Epithelial cell of proximal tubule (primary cell): ENCODE measurements at places on chromosomes 16 and 17. TPM values are rescaled to one million over a fixed set of nuclear protein-coding genes. Genes with fewer than 3 reads are reported as not detected.
A peak's percentile ranks its signal among the peaks of the same experiment; 100 is the strongest.

DNA sequence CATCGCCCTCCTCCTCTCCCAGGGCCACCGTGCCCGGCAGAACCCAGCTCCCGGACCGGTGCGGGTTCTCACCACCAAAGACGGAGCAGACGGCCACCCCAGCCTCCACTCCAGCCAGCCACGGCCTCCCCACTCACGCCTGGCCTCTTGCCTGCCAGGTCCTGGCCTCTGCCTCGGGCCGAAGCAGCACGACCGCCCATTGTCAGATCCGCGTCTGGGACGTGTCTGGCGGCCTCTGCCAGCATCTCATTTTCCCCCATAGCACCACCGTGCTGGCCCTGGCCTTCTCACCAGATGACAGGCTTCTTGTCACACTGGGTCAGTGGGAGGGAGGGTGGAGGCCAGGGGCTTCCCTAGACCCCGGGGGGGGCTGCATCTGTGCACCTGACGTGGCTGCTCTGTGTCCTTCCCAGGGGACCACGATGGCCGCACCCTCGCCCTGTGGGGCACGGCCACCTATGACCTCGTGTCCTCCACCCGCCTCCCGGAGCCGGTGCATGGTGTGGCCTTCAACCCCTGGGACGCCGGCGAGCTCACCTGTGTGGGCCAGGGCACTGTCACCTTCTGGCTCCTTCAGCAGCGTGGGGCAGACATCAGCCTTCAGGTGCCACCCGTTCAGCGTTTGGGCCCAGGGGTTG is 6.6 kb upstream of the RHOT2 start:
- no peak for DNase-seq

GRCh38 chr16:27761816-27762215 is 211.9 kb downstream of the KATNIP start:
- peak; percentile 12 for DNase-seq

DNA sequence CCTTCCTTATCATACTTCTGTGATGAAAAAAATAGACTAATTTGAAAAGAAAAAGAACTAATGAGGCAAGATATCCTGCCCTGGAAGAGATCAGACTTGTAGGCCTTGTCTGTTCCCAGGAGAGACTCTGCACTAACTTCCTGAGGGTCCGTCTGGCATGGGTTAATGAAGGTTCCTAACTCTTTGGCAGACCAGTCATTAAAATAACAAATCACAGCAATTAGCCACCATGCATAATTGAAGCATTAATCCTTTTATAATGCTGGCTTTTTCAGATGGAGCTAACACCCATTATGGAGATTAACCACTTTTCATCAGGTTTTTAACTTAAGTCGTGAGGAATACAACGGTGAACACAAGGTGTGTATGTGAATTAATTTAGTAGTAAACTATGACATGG is 10.4 kb upstream of the KRT10 start:
- DNase-seq = no peak

- no peak for DNase-seq
These were observed 27.9 kb upstream of the HSBP1 start for GRCh38 chr16:83779886-83780285.

- DNase-seq = no peak
These were observed 684 bp upstream of the NUDT16L1 start for GRCh38 chr16:4692460-4693295.

- no peak for DNase-seq
These were observed 452.4 kb upstream of the C16orf82 start for GRCh38 chr16:26614237-26614841.

The WRAP53 gene
- 14.9 and 41.6 TPM in 2 replicates for total RNA-seq
